Activated naive CD4-positive, alpha-beta T cell treated with anti-CD3 and anti-CD28 coated beads, Interleukin-2, amount 50 U/mL, for 16 hours (primary cell): ENCODE measurements at places on chromosomes 5 and 9.

DNA sequence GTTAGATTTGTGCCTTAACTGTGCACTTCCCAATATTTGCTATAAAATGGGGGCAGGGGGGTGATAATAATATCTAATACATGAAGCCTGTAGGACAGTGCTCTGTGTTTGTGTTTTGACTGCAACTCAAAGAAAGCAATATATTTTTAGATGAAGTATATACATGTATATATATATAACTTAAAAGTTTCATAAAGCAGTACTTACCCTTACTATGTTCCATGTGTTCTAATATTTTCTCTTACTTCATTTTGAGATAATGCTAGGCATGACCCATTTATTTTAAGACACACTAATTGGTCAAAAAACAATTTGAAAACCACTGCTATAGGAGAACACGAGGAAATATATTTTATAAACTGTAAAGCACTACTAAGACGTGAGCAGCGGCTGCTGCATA is 2.4 kb downstream of the TRIM52 start:
- no peak for DNase-seq

- DNase-seq = peak; percentile 65
Observed at GRCh38 chr9:128689820-128690683, 1.0 kb downstream of the SET start.

DNA sequence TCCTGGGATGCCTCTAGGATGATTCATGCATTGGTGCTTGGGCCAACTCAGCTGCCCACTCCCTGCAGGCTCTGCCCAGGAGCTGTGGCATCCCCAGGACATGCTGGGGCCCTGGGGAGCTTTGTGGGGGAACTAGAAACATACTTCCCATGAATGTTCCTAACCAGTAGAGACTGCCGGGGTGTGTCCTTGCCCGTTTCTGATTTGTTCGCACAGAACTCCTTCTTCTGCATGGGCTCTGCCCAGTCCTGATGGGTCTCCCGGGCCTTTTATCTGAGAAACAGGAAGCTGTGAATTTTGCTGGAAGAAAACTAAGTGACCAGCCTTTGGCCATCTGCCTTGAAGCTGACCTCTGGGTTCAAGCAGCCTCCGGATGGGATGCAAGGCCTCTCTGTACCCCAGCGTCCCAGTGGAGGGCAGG is 71.6 kb upstream of the RNU6ATAC start:
- no peak for DNase-seq

DNA sequence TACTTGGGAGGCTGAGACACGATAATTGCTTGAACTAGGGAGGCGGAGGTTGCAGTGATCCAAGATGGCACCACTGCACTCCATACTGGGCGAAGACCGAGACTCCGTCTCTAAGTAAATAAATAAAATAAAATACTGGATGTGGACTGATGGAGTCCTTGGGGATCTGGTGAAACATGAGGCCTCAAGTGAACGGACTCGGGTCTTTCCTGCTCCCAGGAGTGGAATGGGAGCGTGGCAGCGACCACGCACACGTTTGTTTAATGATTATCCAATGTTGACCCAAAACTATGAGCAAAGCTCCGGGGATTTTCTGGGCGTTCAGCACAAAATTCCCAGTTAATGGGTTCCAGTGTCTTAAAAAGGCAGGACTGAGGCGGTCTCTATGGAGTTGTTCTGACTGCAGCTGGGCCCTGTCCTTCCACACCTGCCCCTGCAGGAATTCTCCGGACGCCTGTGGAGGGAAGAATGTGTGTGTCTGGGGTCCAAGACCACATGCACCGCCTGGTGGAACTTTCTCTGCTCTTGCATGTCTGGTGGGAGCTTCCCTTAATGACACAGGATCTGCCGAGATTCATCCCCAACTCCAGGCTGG is 26.6 kb downstream of the NEK6 start:
- DNase-seq = no peak

- no peak for DNase-seq
Observed at GRCh38 chr9:96107436-96107835, 194.5 kb downstream of the HSD17B3 start.

DNA sequence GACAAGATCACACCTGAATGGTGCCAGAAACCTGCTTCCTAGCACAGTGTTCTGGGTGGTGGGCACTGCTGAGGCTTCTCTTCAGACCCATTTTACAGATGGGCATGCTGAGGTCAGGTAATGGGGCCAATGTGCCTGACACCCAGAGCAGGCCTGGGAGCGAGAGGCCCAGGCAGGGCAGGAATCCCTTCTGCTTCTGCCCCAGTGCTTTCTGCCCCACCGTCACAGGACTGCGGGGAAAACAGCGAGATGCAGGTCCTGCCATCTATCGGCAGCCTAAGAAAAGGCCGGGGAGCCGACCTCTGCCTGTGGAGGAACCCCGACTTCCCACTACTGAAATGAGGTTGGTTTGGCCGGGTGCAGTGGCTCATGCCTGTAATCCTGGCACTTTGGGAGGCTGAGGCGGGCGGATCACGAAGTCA is 22.8 kb upstream of the RNU6ATAC start:
- DNase-seq = peak; percentile 12

GRCh38 chr5:52334367-52334766 is 453.3 kb upstream of the ITGA1 start:
- no peak for DNase-seq

- DNase-seq = no peak
Observed at GRCh38 chr5:96636046-96636445, 26.1 kb upstream of the CAST start.

- DNase-seq = no peak
Observed at GRCh38 chr9:136365775-136366222, 2.3 kb upstream of the DNLZ start.
